GM23338 (cell line): ENCODE measurements at places on chromosomes 7 and 10.

GRCh38 chr10:124131172-124131571 is 37.8 kb upstream of the CHST15 start:
- DNase-seq: no peak

- DNase-seq: no peak
These were observed 79.9 kb downstream of the ANKRD61 start for GRCh38 chr7:6111041-6111440.

GRCh38 chr7:92423710-92424131 is 23.6 kb upstream of the GATAD1 start:
- no peak for DNase-seq

- peak; percentile 52 for DNase-seq
These were observed 5.1 kb downstream of the SGMS1 start for GRCh38 chr10:50618624-50619023.

DNA sequence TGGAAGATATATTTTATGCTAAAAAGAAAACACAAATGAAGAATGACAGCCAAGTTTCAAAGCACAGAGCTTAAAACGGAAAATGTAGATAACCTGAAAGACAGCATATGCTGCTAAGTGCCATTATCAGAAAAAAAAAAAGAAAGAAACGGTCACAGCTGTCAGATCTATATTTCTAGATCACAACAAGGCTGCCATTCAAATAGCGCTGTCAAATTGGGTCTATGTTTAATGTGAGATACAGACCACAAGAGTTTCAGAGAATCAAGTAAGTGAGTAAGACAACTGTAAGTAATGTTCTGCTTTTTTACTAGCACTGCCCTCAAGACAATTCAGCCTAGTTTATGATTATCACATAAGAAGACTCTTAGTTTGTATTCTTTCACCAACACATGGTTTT is 66.1 kb upstream of the RNF148 start:
- no peak for DNase-seq

DNA sequence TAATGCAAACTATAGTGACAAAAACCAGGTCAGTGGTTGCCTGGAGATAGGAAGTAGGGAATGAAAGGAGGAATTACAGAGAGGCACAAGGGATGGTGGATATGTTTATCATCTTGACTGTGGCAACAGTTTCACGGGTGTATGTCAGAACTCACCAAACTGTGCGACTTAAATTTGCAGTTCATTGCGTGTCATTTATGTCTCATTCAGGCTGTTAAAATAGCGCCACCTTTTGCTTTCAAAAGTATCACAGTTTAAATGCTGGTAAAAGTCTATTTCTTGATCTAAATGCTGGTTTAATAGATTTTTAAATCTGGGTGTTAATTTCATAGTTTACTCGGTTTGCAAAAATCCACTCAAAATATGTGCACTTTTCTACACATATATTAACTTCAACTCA is 51.0 kb downstream of the PTTG1IP2 start:
- DNase-seq: peak; percentile 68

GRCh38 chr7:64516451-64516850 is 46.4 kb downstream of the ZNF680 start:
- no peak for DNase-seq

GRCh38 chr7:95209788-95210187 is 114.5 kb downstream of the PON1 start:
- no peak for DNase-seq

DNA sequence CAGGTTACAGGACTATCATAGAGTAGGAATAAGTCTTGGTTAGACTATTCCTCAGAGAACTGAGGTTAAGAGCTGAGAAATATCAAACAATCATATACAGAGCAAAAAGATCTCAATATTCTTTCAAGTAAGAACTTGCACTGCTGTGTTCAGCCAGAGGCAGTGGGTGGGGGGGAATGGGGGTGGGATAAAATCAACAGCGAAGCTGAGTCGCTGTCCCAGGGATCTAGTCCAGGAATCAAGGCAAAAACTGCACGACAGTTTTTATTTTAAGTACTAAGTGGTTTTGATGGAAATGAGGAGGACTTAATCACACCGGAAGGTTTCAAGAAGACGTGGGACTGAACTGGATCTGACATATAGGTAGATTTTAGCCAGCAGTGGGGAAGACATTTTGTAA is 159.1 kb downstream of the SRPK2 start:
- no peak for DNase-seq

- DNase-seq: no peak
These were observed 29.4 kb downstream of the ZRANB1 start for GRCh38 chr10:124971276-124971675.

GRCh38 chr7:44964831-44965440 is 13.9 kb downstream of the MYO1G start:
- DNase-seq: no peak

DNA sequence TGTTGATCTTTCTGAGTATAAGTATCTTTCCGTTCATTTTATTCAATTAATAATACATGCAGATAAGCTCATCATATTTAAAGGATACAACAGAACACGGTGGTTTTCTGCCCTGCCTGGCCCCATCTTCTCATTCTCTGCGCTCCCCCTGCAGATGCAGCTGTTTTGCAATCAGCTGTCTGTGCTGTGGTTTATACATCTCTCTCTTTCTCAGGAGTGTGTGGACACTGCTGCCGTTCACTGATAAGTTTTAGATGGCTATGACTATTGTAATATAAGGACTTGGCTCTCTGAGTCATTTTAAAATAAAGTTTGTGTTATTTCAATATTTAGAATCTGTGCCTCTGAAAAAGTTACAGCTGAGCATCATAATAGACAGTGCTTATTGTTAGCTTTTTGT is 54.5 kb downstream of the CUL1 start:
- DNase-seq: no peak

- DNase-seq: no peak
These were observed 167.7 kb downstream of the SFMBT2 start for GRCh38 chr10:7243139-7243538.

- peak; percentile 64 for DNase-seq
These were observed 5.1 kb downstream of the DEPP1 start for GRCh38 chr10:44973323-44974081.

DNA sequence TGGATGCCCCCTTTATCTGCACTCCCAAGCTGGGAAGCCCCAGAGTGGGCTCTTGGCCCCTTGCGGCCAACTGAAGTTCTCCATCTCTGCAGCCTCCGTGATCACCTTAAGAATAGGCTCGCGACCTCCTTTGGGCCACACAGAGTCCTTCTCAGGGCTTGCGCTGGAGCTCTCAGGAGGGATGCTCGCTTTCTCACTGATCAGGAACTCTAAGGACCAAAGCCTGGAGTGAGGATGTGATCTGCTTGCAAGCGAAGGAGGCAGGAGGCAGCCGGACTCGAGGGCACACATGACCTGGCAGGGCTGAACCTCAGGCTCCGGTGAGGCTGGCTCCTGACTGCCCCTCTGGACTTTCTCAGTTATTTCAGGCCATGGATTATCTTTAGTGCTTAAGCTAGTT is 192.1 kb upstream of the MKI67 start:
- DNase-seq: no peak

GRCh38 chr7:17105701-17106100 is 192.8 kb upstream of the AHR start:
- no peak for DNase-seq

- no peak for DNase-seq
These were observed 34.5 kb downstream of the PPIF start for GRCh38 chr10:79381804-79382221.

DNA sequence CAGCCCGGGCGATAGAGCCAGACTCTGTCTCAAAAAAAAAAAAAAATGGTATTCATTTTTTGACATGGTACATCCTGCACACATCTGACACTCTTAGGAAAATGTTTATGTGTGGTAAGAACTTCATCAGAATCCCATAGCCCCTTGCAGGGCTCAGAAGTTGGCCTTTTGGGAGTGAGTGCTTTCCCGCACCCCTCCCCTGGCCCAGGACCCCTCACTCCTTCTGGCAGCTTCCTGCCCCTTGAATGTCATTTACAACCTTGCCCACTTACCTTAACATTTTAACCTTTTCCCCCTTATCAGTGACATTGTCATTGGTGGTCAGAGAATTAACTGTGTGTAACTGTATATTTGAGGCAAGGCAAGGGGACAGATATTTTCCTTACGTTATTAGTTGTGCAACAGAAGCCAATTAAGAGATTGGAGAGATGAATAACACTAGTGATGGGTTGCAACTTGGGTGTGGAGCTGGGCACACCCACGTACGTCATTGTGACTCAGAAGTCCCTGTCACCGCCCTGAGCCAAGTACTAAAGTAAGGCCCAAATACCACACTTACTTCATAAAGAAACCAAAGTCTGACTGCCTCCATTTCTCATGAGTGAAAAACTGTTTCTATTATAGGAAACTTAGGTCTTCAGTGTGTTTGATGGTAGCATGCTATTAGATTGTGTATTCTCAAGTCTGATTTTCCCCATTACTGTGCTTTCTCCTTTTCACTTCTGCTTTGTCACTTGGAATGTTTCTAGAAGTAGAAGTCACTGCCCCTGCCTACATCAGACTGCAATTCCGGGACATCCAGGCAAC is 31.6 kb downstream of the OGDH start:
- no peak for DNase-seq

DNA sequence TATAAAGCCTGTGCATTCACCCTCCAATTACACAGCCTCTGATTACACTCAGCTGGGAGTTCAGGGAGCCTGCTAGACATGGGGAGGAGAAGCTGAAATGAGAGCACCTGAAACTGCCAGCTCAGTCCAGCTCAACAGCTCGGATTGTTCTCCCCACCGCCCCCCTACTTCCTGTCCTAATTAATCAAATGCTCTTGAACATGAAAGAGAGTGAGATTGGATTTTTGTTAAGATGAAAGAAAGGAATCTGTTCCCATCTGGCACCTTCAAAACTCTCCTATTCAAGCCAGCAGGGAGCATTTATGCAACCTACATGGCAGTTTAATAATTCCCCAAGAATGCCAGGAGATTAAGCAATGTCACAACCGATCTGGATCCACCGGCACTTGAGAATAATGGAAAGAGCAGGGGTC is 98.0 kb downstream of the NPSR1 start:
- DNase-seq: peak; percentile 7

DNA sequence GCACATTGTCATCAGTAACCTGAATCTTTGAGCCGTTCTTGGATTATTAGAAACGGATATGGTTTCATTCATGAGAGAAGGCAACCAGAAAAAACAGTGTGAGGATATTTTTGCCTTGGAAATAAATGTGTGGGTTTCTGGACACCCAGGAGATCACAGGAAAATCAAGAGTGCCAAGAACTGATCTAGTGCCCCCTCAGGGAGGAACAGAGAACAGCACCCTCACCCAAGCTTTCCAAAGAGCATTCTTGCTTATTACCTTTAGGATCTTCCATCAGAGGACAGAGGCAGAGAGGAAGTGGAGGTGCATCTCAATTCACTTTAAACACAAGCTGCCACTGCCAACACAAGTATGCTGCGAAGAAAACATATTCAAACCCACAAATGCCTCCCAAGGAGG is 851.5 kb upstream of the COBL start:
- DNase-seq: peak; percentile 76

DNA sequence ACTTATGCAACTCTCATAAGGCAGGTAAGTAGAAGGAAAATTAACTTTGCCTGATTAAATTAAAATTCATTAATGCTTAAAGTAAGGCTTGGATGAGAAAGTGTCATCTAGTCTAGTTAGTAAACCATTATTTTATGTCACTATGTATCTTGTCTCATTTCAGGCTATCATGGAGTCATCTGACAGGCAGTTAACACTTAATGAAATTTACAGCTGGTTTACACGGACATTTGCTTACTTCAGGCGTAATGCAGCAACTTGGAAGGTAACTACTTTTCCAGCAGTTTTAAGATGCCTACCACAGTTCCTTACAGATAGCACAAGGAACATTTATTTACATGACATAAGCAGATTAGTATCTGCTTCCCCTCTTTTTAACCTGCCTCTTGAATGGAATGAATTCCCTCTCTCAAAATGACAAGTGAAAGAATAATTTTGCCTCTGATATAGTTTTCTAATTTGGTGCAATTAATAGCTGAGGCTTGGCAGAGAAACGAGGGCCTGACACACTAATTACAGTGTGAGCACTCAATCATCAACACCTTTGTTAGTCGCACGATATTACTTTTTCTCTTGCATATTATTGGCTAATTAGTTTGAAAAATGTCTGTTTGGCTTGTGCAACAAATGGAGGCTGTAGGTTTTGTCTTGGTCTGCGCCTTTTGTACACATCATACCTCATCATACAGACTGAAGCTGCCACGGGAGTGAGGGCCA is 245.0 kb downstream of the FOXP2 start:
- DNase-seq: no peak

DNA sequence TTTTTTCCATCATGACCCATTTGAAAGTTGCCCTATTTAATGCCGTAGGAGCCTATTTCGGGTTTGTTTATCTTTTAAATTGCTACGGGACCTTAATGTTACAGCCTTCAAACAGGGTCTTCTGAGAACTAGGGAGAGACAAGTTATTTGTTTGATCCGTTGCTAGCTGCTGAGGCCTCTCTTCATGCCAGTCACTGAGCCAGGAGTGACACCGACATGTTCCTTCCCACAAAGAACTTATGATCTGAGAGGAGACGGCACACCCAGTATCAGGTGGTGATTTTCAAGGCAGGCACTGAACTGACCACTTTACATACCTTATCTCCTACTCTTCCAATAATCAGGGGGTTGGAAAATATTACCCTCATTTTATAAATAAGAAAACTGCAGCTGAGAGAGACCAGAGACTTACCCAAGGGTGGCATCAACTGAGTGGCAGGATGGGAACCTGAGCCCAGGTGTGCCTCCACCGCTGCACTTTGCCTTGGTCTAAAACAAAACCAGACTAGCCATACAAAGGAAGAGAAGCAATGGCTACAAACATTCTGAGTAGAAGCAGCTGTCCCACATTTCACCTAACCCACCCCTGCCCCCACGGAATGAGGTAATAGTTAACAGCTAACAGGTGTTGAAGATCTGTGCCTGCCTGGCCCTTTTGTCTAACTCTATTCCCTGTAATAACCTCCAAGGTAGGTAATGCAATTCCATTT is 40.5 kb downstream of the PPP1R3C start:
- DNase-seq: no peak

DNA sequence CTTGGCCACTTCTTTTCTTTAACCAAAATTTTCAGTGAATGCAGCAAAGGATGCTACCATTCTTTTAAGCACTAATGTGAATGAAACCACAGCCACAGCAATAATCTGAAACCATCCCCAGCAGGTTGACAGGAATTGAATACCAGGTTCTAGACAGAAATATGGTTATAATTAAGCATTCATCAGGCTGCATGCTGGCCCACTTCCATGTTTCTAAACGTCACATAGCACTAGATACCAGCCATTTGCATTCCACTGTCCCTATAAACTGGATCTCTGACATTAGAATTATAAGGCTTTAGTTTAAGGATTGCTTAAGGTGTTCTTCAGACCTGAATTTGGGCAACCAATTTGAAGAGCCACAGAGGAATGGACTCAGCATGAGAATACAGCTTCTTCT is 340.8 kb upstream of the KLF6 start:
- no peak for DNase-seq

GRCh38 chr7:29090836-29091601 is 55.3 kb downstream of the CPVL start:
- DNase-seq: peak; percentile 40
